Posterior vena cava (tissue), 2 donors: ENCODE measurements at places on chromosomes 2 and 18. TPM values are rescaled to one million over a fixed set of nuclear protein-coding genes. Genes with fewer than 3 reads are reported as not detected.

The CACNB4 gene
- total RNA-seq: 10.5 TPM

- peak; percentile 91 for DNase-seq
Measured at GRCh38 chr2:43224131-43224570, 2.3 kb downstream of the ZFP36L2 start.

The SIX3 gene
- total RNA-seq: not detected

DNA sequence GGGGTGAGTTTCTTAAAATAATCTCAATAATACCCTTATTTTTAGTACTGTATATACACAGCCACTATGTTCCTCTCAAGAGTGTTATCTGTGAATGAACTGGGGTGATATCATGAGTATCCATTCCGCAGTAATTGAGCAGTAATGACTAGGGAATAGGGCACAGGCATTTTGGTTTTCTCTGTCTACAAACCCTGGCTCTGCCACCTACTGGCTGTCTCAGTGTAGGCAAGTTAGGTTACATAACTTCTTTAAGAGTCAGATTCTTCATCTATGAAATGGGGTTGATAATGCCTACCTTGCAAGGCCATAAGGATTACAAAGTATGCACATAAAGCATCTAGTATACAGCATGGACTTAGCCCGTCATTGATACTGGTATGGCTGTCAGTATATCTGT lies 555.8 kb downstream of the NRXN1 start:
- no peak for DNase-seq

DNA sequence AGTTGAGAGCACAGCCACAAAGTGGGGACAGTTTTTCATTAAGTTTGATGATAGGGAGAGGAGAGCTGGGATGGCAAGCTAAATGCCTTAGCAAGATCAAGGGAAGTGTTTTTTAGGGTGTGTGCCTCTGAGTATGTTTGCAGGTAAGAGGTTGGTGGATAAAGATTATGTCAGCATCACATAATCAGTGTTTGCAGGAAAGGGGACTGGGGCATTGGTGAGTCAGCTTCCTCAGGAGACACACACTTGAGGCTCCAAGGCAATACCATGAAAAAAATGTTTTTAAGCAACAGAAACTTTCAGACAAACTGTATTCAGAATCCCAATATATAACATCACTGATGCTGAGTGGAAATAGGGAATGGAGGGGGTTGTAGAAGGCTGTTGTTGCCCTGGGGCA lies 25.4 kb upstream of the DTNB start:
- no peak for DNase-seq

The PDE11A gene
- total RNA-seq: 1.4 TPM

DNA sequence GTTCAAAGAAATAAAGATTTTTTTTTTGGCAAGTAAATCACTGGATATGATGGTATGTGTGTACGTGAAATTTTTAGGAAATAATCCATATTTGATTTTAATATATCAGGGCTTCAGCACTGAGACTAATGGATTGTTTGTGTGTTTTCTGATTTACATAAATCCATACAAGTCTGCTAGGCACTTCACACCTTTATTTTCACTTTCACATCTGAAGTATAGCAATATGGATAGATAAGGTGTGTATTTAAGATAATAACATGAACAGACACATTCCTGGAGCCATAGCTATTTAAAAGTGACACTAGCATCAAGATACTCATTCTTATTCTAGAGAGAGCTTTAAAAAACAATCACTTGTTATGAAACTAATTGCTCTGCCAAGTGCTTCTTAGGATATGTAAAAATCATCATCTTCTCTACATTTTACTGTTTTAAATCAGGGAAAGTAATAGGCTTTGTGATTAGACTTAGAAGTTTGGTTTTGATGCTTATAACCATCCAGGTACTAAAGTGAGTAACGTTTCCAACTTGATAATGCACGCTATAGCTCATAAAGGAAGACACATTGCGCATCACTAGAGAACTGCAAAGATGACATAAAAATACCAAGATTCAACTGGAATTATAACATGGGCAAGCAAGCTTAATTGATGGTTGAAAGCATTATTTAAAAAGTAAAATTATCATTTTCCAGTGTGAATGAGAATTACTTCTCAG lies 208.9 kb downstream of the ZEB2 start:
- no peak for DNase-seq

The SMCHD1 gene
- 54.2 TPM for total RNA-seq

DNA sequence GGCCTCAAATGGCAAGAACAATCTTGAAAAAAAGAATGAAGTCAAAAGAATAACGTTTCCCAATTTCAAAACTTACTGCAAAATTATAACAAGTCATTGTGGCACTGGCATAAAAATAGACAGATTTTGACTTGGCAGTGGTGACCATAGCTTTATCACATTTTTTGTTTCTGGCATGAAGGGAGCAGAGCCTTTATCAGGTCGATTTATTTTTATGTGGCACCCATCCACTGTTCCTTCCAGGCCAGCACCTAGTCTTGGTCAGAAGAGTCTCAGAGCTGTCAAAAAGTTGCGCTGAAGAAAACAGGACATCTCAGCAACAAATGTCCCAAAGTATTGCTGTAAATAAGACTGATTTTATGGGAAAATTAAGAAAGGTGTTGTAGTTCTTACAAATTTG lies 92.4 kb downstream of the TRABD2A start:
- DNase-seq: no peak

The KCNS3 gene
- 3.1 TPM for total RNA-seq

The GCKR gene
- 2.9 TPM for total RNA-seq

DNA sequence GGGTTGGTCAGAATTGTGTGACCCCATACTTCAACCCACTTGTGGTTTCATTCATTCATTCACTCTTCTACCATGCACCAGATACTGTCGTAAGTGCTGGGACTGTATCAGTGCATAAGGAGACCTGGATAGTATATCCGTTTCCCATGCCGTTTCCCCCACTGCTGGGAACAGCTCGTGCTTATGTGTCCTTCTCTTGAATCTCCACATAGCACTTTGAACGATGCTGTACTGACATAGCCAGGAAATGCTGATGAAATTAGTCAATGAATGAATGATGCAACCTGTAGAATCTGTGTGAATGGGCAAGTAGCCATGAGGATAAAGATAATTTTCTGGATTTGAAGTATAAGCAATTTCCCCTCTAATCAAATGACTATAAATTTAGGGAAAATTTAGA lies 276.1 kb downstream of the BCL2 start:
- no peak for DNase-seq

DNA sequence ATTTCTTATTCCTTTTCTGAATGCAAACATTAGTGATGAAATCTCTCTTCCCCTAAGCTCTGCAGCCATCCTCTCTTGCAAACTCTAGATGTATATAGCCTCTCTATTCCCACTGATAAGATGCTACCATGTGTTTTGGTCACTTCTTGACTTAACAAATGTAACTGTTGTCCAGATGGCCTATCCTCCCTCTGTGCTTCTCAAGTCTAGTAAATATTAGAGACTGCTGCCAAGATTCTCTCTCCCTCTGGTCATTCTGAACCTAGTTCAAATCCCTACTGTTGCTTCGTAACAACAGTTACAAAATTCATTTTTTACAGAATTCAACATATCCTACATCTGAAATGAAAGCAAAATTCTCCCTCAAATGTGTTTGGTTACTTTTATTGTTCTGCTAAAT lies 156.6 kb downstream of the TXNL1 start:
- DNase-seq: no peak

The CCBE1 gene
- 2.1 TPM for total RNA-seq

The CCDC74A gene
- total RNA-seq: 4.4 TPM

DNA sequence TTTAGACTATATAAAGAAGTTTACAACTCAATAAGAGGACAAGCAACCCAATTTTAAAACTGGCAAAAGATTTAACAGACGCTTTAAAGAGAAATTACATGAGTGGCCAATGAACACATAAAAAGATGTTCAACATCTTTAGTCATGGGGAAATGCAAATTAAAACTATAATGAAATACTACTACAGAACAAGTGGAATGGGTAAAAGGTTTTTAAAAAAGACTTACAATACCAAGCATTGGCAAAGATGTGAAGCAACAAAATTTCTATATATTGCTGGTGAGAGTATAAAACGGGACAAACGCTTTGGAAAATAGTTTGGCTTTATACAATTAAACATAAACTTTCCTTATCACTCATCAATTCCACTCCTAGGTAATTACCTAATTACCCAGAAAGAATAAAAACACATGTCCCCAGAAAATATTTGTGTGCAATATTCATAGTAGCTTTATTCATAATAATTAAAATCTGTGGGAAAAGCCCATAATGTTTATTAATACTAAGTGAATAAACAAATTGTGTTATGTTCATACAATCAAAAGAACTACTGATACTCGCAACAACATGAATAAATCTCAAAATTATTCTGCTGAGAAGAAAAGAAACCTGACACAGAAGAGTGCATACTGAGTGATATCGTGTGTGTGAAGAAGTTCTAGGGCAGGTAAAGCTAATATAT lies 76.7 kb upstream of the MYCN start:
- DNase-seq: no peak

The SPHKAP gene
- not detected for total RNA-seq

DNA sequence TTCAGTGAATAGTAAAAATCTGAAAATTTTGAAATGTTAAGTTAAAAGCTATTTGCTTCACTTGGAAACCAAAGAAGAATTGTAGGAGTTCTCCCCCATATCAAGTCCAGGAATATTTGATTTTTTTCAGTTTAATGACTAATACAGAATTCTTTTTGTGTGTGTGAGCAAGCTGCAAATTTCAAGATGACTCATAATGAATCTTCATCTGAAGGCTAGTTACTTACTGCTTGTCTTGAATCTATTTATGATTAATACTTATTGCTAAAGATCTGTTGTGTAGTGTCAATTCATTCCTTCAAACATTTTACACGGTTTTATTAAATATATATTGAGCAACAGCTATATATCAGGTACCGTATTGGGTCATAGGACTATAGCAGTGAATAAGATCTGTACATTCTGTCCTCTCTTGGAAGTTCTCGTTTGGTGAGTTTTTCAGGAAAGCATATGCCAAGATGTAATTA lies 47.8 kb upstream of the CAVIN2 start:
- DNase-seq: no peak

The ANKRD30B gene
- total RNA-seq: not detected

The HOXD3 gene
- 10.9 TPM for total RNA-seq
